CD4-positive, alpha-beta T cell treated with Interleukin-4 for 1 hour (primary cell): ENCODE measurements at places on chromosomes 13 and 19.

DNA sequence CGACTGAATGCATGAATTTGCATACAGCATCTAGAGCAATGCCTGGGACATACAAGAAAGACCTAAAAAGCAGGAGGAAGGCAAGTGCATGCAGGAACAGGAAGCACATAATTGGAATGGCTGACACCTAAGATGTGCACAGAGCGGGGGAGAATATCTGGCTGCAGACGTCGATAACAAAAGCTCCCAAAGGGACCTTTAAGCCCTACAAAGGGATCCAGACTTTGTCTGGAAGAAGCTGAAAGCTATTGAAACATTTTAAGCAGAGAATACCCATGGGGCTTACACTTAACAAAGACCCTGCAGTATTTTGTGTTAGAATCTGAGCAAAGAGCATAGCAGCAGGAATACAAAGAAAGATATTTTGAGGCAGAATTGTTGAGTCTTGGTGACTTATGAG is 107.4 kb upstream of the CLDN10 start:
- no peak for DNase-seq

- no peak for DNase-seq
These were observed 153.4 kb downstream of the SOX1 start for GRCh38 chr13:112220296-112220875.

GRCh38 chr13:36163809-36164308 is 32.7 kb upstream of the DCLK1 start:
- no peak for DNase-seq

GRCh38 chr19:55376241-55376933 is at the start of gene TMEM190:
Gene TMEM190, plus strand, starts transcription at chr19:55376826. Its CDS starts 28 bp downstream, at chr19:55376854.
- no peak for DNase-seq

GRCh38 chr19:3710265-3710812 is 2.2 kb downstream of the TJP3 start:
- peak; percentile 78 for DNase-seq

GRCh38 chr13:80591976-80592740 is 251.2 kb upstream of the SPRY2 start:
- no peak for DNase-seq

- peak; percentile 73 for DNase-seq
These were observed 1.6 kb downstream of the PKN1 start for GRCh38 chr19:14434543-14435319.

- peak; percentile 82 for DNase-seq
These were observed 1.5 kb downstream of the RGCC start for GRCh38 chr13:41458761-41459431.

GRCh38 chr13:110555601-110556223 is 5.8 kb downstream of the RAB20 start:
- DNase-seq, result no peak

DNA sequence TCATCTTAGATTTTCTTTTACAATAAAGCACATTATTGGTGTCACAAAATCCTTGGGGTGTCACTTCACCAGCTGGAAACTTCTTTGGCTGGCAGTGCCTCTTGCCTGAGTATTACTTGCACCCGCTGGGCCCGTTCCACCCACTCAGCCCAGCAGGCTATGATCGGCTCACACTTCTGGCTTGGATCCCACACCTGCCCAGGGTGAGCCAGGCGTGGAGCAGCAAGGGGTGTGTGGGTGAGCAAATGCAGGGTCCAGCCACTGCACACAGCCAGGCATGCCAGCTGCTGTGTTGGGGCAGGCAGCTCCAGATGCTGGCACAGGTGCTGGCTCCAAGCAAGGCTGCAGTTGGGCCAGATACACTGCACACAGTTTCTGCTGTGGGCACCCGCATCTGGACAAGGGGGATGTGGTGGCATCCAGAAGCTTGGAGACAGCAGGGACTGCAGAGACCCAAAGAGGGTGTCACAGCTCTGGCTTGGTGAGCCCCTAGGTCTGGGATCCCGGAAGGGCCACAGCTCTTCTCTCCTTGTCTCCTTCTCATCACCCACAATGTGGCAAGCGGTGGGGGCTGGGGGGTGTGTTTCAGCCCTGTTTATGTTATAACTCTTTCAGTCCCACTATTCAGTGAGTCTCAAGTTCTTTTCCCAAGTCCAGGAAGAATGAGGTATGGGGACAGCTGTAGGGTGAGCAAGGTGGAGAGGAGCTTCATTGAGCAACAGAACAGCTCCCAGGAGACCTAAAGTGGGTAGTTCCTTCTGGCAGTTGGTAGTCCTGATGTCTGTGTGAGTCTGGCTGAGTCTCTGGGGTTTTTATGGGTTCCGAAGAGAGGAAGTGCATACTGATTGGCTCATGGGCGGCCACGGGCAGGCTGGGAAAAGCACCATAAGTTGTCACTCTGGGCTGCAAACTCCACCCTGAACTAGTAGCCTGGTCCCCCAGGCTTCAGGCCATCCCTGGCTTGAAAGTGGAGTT is 25.3 kb upstream of the TBC1D4 start:
- DNase-seq, result no peak

DNA sequence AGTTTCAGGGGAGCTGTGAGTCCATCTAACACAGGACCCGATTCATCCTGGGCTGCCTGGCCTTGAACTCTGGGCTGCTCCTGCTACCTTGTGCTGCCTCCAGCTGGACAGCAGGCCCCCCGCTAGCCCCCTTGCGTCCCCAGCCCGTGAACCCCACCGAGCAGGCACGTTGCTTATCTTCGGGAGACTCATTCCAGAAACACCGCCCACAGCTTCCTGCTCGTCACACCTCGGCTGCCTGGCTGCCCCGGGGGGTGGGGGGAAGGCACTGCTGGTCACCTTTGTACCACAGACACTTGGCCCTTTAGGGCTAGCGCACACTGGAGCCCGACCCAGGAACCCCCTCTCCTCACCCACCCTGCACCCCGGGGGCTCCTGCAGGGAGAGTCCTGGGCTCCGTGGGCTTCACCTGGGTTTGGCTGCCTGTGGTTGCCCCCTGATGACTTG is 48.1 kb downstream of the CRTC1 start:
- DNase-seq, result no peak

DNA sequence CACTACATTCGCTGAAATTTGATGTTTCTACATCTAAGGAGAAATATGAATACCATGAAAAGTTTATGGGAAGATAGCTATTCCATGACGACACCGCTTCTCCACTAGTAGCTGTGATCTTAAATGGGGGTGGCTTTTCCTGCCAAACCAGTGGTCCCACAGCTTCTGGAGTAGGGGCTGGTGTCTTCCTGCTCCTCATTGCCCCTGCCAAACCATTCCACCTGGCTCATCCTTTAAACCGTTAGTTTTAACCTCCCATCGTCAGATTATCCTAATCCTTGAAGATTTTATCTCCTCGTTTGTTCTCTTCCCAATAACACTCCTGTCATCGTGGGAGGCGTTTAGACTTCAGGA is 568 bp upstream of the ZNF230 start:
- no peak for DNase-seq

DNA sequence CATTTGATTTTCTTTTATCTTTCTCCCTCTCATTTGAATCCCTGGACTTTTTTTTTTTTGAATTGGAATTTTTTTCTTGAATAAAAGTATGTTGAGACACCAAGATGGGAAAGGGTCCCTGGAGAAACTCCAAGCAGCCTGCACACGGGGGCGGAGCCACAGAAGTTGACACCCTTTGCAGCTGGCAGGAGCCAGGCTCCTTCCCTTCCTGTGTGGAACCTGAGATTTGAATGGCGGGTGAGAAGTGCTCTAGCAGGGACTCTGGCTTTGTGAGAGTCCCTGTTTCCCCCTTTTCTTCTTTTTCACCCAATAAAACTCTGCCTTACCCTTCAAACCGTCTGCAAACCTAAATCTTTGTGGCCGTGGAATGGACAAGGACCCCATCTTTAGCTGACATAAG is 1381.0 kb upstream of the MIR17HG start:
- no peak for DNase-seq

- no peak for DNase-seq
These were observed 115.2 kb downstream of the RAP2A start for GRCh38 chr13:97549201-97549600.

DNA sequence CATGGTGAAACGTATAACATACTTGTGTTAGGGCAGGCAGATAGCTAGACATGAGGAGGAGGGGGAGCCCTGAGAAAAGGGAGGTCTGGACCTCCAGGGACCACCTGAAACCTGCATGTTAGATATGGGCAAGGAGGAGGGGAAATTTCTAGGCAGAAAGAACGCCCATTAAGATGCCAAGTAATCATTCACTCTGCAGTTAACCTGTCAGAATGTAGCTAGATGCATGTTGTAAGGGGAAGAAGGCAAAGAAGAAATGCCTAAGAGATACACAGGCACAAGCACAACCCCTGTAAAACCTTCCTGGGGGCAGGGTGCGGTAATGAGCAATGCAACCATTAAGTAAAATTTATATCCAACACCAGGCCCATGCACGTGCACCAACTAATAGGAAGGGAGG is 1055.3 kb upstream of the SPRY2 start:
- DNase-seq, result no peak

- no peak for DNase-seq
These were observed 68.6 kb downstream of the STK24 start for GRCh38 chr13:98508280-98508679.

DNA sequence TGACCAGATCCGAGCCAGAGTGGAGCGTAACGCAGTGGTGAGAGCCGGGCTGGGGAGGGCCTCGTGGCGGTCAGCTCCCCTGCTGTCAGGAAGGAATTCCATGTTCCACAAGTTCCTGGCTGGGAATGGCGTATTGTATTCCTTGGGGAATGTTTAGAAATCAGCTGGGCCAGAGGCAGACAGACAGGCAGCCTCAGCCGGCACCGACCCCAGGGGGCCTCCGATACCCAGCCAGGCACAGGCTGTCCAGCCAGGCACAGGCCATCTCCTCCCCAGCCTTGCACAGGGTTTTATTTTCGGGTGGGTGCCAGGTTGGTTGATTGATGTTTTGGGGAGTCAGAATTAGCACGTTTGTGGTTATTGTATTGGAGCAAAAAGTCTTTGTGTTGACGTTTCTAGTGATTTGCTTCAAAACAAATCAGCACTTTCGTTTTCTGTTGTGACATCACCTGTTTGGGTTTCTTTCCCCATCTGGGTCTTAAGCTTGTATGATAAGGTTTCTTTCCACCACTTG is 126.6 kb upstream of the MCF2L start:
- no peak for DNase-seq

GRCh38 chr19:22945560-22945959 is 57.4 kb downstream of the ZNF728 start:
- no peak for DNase-seq

DNA sequence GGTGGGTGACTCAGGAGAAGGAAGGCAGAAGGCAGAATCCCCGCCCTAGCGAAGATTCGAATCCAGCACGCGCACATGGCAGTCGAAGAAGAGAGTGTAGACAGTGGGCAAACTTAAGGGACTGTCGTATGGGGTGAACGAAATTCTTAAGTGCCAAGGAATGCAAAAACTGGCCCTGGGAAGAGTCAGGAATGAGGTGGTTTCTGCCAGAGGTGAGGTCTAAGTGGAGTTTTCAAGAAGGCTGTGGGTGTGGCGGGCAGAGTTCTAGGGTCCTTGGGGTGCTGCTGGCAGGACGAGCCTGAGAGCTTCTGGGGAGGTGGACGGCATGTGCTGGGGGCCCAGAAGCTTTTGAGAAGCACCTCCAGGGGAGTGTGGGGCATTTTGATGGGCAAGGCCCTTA is 63.9 kb upstream of the RNF113B start:
- DNase-seq, result no peak

GRCh38 chr19:1648920-1649541 is 3.4 kb downstream of the TCF3 start:
- DNase-seq, result no peak

- DNase-seq, result no peak
These were observed 121.6 kb downstream of the COG6 start for GRCh38 chr13:39777021-39777420.

DNA sequence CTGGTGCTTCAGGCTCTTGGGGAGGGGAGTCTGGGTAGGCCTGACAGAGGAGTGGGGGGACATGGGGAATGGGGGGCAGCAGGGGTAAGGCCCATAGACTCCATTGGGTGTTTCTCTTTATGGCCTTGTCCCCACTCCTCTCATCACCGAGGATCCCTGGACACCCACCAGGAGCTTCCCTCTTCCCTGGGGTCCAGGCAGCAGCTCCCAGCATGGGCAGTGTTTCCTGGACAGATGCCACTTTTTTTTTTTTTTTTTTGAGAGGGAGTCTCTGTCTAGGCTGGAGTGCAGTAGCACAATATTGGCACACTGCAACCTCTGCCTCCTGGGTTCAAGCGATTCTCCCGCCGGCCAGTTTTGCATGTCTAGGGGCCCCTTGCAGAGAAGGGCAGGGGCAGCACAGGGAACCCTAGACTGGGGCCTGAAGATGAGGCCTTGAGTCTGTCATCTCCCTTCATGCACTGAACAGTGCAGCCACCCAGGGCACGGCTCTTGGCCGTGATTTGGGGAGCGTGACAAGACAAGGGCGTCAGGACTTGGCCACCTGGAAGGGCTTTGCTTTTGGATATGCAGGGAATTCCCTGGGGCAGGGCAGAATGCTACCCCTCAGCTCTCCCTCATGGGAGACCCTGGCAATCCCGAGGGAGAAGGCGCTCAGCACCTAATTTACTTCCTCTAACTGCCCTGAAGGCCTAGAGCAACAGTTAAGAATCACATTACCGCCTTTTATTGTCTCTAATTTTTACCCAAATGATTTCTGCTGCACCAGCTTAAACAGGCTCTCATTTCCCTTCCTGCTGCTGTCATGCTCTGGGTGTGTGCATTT is 213.9 kb upstream of the ZNF536 start:
- DNase-seq, result no peak

DNA sequence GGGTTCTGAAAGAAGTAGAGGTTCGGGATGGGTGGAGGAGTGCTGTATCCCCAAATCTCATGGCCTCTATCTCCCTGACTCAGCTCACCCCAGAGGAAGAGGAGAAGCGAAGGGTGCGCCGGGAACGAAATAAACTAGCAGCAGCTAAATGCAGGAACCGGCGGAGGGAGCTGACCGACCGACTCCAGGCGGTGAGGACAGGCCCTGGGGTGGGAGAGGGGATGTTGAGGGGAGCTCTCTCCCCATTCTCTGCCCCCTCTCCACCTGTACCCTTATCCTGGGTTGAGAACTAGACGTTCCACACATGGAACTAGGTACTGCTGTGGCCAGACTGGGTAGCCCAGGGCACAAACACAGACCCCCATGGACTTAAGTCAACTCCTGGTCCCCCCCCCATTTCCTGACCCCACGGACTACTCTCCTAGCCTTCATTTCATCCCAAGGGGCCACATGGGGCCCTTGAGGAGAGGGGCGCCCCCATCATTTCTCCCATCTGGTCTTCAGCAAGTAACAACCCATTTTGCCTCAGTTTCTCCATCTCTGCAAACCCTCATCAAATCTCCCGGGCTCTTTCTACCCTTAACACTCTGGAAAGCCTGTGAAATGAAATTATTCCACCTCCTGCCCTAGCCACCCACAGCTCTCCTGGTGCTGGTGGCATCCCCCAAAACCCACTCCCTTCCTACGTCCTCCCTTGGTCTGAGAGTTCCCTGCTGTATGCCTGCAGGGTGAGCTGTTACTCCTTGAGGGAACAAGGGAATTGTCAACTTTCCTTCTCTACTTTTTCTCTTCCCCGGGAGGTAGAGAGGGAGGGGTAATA is 3.5 kb downstream of the FOSB start:
- peak; percentile 63 for DNase-seq
